Activated CD4-positive, alpha-beta T cell treated with anti-CD3 and anti-CD28 coated beads for 1 hour (primary cell): ENCODE measurements at places on chromosomes 11 and 22.
A peak's percentile ranks its signal among the peaks of the same experiment; 100 is the strongest.

GRCh38 chr22:32720924-32721323 lies 80.6 kb upstream of the TIMP3 start:
- no peak for DNase-seq

GRCh38 chr22:47594836-47595521 lies 832.5 kb downstream of the TBC1D22A start:
- DNase-seq, result no peak

- DNase-seq, result no peak
Measured at GRCh38 chr22:28094771-28095170, 175.7 kb upstream of the PITPNB start.

- no peak for DNase-seq
Measured at GRCh38 chr11:31802990-31803812, 7.9 kb downstream of the PAX6 start.

DNA sequence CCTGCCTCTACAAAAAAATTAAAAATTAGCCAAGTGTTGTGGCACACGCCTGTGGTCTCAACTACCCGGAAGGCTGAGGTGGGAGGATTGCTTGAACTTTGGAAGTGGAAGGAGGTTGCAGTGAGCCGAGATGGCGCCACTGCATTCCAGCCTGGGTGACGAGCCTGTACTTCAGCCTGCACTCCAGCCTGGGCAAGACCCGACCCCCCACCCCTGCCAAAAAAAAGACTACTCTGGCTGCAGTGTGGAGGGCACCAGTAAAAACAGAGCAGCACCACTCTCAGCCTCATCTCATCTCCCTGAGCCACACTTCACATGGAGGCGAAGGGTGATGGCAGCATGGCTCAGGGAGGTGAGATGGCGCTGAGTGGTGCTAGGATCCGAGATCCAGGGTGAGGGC lies 50.3 kb upstream of the THY1 start:
- DNase-seq, result no peak

DNA sequence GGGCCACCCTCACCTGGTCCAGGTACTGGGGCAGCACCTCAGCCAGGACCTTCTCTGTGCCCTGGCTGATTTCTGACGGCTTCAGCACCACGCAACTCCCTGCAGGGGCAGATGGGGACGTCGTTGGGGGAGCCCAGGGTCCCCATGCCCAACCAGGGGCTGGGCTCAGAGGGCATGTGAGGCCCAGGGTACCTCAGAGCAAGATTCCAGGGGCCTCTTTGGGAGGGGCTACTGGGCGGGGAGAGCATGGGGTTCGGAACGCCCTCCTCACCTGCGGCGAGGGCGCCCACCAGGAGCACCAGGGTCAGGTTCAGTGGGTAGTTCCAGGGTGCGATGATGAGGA lies 8.1 kb downstream of the ALDH3B2 start:
- no peak for DNase-seq

DNA sequence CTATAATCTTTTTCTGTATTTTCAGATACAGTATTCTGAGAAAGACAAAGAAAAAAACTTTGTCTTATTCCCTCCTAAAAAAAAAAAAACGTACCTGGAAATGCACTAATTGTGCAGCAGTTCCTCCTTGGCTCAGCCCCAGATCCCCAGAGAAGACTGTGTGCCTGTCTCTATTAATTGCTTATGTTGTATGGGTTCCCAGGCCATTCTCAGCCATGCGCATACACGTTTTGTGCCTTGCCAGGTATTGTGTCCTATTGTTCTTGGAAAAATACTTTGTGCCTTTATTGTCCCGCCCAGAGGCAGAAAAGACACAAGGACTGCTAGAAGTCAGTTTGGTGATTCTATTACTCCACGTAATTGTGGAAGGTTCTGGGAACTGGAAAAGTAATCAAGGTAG lies 91.2 kb downstream of the PIWIL4 start:
- no peak for DNase-seq

- DNase-seq, result no peak
Measured at GRCh38 chr11:13637125-13638069, 31.1 kb upstream of the FAR1 start.

DNA sequence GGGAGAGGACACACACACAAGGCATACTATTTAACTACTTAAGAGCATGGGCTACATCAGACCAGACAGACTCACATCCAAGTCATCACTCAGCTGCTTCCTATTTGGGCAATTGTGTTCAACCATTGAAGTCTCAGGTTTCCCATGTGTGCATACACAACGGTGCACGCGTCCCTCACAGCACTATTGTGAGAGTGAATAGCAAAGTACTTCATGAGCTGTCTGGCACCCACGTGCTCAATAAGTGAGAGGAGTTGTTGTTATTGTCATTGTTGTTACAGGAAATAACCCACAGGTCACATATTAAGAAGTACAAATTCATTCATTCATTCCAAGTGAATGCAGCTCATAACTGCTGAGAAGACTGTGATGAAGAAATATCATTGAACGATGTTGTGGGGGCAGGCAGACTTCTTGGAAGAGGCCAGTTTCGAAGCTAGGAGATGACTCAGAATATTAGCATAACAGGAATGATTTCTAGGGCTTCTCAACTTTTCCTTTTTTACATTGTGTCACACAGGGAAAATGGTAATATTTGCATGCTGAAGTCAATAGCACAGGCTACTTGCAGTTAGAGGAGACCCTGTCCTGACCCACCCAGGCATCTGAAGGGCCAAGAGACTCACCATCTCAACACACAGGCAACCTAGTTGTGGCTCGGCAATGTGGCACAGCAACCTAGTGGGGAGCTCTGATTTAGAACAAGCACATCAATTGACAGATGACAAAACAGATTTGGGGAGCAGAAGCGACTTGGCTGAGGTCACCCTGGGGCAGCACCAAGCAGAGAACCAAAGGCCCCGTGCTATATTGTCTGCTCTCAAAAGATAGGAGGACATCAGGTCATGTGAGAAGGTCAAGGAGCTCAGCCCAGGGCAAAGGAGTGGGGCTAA lies 606.0 kb downstream of the BUD13 start:
- no peak for DNase-seq

- no peak for DNase-seq
Measured at GRCh38 chr11:11581481-11581880, 40.3 kb downstream of the GALNT18 start.

DNA sequence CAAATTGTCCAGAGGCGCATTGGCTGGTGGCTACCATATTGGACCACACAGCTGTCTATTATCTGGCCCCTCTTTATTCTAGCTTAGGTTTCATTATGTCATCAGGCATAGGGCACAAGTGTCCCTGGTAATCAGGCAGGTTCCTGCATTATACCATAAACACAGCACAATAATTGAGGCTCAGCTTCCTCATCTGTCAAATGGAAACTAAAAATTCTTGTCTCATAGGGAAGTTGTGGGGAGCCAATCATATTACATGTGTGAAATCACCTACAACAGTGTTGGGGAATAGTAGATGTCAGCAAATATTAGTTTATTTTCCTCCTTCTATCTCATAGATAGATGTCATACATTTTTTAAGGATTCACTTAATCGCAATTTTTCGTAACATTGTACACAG lies 231.0 kb upstream of the SORL1-AS1 start:
- no peak for DNase-seq

- DNase-seq, result peak; percentile 70
Measured at GRCh38 chr22:19970479-19971275, 29.1 kb upstream of the TXNRD2 start.

- no peak for DNase-seq
Measured at GRCh38 chr11:11499300-11499699, 122.5 kb downstream of the GALNT18 start.

- no peak for DNase-seq
Measured at GRCh38 chr11:1382429-1382828, 7.3 kb upstream of the BRSK2 start.

GRCh38 chr22:46815896-46816731 lies 53.7 kb downstream of the TBC1D22A start:
- no peak for DNase-seq

DNA sequence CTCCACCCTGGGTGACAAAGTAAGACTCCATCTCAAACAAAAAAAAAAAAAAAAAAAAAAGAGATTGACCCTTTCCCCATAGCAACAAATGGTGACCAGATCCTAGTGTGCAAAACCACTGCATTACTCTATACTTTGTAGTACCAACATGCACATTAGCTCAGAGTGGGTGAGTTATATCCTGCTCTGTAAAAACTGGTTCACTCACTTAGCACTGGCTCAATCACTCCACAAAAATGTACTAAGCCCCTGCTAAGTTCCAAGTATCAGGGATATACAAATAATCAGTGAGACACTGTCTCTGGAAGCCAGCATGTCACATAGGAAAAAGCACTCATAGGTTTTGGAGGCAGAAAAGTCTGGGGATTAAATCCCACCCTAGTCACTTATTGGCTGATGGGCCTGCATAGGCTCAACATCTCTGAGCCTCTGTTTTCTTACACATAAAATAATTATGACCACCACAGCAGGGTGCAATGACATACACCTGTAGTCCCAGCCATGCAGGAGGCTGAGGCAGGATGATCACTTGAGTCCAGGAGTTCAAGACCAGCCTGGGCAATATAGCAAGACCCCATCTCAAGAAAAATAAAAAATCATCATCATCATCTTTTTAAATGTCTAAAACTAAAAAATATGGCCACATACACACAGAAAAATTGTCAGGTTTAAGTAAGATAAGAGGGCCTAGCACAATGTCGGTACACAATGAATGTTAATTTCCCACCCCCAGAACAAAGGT lies 11.9 kb downstream of the FAM168A start:
- DNase-seq, result no peak

GRCh38 chr22:24133187-24133965 lies 47.9 kb upstream of the SUSD2 start:
- peak; percentile 38 for DNase-seq

- DNase-seq, result no peak
Measured at GRCh38 chr11:55342901-55343300, at the start of gene OR4A16. OR4A16 (plus strand) TSS chr11:55343201; CDS start chr11:55343201, 0 bp downstream.

GRCh38 chr11:88193278-88193677 lies 18.0 kb upstream of the RAB38 start:
- DNase-seq, result no peak

DNA sequence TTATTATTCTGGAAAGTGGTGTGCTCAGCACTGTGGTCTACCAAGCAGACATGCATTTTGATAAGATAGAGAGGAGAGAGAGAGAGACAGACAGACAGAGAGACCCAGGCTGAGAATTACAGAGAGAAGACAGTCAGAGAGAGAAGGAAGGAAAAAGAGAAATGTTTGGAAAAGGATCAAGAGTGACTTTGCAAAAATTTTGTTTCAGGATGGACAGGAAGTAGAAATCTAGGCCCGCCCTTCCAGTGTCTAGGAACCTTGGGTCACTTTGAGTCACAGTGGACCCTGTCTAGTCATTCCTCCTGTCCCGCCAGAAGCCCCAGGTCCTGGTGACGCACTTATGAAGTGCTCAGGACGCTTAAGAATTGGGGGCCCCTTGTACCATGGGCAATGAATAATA lies 166.7 kb downstream of the ST3GAL4 start:
- DNase-seq, result no peak

DNA sequence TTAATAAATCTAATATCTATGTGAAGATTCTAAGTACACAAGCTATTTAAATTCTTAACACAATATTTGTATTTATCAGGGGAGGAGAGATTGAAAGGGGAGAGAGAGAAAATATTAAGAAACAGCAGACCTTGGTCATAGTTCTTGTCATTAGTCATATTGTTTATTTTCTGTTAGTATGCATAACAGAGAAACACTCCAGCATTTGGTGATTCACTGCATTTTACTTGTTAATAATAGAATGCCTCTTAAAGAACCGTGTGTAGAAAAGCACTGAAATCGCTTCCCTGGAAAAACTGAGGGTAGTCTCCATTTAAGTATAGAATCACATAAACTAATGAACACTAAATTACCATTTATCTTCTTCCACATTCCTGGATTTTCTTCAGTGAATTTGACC lies 122.7 kb upstream of the TRPC6 start:
- DNase-seq, result no peak

DNA sequence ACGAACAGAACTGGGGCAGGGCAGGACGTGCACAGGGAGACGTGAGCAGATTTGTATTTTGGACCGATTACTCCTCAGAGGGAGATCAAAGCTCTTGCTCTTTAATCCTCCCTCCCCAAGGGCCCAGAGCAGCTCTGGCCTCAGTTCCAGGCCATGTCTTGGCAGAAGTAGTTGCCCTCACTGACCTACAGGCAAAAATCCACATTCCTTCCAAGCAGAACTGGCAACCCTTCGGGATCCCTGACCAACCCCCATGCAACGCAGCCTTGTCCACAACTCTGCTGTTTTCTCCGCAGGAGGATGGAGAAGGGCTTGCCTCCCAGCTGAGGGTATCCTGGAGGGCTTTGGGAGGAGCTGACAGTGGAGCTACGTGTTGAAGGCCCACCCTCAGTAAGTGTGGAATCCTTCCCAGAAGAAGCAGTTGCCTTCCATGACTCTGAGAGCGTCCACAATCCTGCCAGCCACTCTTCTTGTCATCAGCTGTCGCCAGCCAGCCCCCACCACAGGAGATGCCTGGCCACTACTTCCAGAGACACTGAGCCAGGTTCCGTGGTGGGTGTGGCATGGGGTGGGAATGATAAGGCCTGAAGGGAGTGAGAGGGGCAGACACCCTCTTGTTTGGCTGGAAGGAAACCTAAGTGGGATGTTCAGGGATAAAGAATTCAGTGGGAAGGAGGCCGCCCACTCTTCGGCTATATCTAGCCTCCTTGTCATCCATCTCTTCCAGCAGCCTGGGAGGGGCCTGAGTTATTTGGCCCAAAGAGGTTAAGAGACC lies 68.1 kb downstream of the PDE2A start:
- DNase-seq, result no peak

DNA sequence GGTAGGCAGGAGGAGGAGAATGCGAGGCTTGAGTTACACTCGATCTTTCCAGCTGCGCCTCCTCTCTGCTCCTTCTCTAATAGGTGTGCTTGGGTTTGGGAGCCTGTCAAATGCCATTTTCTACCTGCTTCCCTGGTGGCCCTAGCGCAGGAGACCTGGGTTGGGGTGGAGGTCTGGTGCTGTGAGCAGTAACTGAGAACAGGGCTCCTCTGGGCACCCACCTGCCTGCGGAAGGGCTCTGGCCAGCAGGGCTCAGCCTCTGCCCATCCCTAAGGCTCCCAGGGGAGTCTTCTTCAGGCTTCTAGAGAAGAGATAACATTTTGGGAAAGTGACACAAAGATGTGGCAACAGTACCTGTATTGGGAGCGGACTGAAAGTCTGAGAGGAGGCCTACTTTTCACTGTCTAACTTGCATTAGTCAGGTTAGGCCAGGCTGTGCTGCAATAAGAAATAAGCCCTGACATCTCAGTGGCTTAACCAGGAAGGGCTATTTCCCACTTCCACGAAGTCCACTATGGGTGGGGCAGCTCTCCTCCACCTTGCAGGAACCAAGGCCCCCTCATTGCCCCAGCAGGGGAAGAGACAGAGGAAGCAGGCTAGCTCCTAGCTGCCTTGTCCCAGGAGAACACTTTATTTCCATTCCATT lies 7.7 kb upstream of the LTO1 start:
- DNase-seq, result no peak
